ENCODE measurements at places on chromosomes 11 and 22.
A peak's percentile ranks its signal among the peaks of the same experiment; 100 is the strongest.

DNA sequence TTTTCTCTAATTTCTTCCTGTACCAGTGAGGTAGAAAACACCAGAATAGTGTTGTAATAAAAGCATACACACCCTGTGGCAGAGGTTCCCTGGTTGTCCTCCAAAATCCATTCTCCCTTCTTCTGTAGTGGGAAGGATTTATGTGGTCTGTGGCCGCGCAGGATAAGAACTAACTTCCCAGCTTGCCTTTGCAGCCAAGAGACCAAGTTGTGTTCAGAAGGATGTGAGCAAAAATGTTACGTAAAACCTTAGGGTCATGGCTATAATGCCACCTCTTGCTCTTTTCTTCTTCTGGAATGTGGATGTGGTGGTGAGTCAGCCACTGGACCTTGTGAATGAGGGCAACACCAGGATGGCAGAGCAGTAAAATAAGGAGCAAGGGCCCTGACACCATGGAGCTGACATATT is 28.4 kb downstream of the CCDC90B start:
- DNase-seq: peak; percentile 66

GRCh38 chr11:122287401-122287800 is 171.4 kb upstream of the BLID start:
- no peak for DNase-seq

- DNase-seq: peak; percentile 68
Measured at GRCh38 chr11:74307434-74307833, 4.0 kb downstream of the P4HA3 start.

GRCh38 chr11:59944720-59945119 is 6.5 kb downstream of the OOSP1 start:
- no peak for DNase-seq

All from endothelial cell of umbilical vein (primary cell).